ENCODE measurements at places on chromosomes 2 and 18. TPM values are rescaled to one million over a fixed set of nuclear protein-coding genes. Genes with fewer than 3 reads are reported as not detected.

The GPR45 gene
- total RNA-seq, result not detected

The AKAIN1 gene
- not detected for total RNA-seq

The ARID5A gene
- total RNA-seq, result 152 TPM

The ACTG2 gene
- total RNA-seq, result 251 TPM

The PDE1A gene
- total RNA-seq, result 31.7 TPM

The HOXD10 gene
- total RNA-seq, result not detected

DNA sequence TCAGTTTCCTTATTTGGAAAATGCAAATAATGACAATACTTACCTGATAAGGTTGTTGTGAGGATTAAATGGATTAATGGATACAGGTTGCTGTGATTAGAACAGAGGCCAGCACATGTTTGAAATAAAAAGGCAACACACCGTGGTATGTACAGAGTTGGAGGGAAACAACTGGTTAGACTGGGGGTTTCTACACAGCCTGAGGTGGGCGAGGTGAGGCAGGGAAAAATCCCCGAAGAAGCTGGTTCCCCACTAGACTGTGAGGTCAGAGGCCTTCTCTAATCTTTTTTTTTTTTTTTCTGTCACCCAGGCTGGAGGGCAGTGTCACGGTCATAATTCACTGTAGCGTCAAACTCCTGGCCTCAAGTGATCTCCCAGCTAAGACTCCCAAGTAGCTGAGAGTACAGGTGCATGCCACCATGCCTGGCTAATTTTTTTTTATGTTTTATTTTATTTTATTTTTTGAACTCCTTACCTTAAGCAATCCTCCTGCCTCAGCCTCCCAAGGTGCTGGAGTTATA is 1.2 kb upstream of the E2F6 start:
- no peaks in the 10 kb centered on the region for H3K36me3 ChIP-seq
- no peak for DNase-seq
- no peak overlapping the region for H3K27ac ChIP-seq
- no peak overlapping the region for H3K4me3 ChIP-seq
- no peaks in the 10 kb centered on the region for H3K27me3 ChIP-seq

GRCh38 chr2:68423966-68424650 is 43.0 kb downstream of the FBXO48 start:
- no peak overlapping the region for H3K27ac ChIP-seq
- no peak for DNase-seq
- no peak overlapping the region for H3K4me3 ChIP-seq
- no peaks in the 10 kb centered on the region for H3K27me3 ChIP-seq

GRCh38 chr2:128305555-128306080 is 13.1 kb downstream of the HS6ST1 start:
- no peak overlapping the region for H3K4me3 ChIP-seq
- no peaks in the 10 kb centered on the region for H3K27me3 ChIP-seq
- no peaks in the 10 kb centered on the region for H3K36me3 ChIP-seq
- DNase-seq, result no peak
- no peak overlapping the region for H3K27ac ChIP-seq

DNA sequence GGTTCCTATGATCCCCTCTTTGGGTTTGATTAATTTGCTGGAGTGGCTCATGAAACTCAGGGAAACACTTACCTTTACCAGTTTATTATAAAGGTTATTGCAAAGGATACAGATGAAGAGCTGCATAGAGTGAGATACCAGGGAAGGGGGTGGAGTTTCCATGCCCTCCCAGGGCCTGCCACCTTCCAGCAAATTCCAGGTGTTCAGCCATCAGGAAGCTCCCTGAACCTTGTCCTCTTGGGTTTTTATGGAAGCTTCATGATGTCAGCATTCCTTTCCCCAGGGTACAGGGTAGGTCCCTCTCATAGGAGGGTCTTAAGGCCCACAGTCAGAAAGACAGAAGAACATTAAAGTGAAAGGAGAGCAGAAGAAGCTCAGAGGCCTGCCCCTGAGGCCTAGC is 123.9 kb upstream of the DCC start:
- no peak for DNase-seq
- no peak overlapping the region for H3K4me3 ChIP-seq
- H3K4me1 ChIP-seq, result no peaks in the 10 kb centered on the region
- H3K27me3 ChIP-seq, result no peaks in the 10 kb centered on the region
- no peak overlapping the region for H3K27ac ChIP-seq
- H3K36me3 ChIP-seq, result no peaks in the 10 kb centered on the region

DNA sequence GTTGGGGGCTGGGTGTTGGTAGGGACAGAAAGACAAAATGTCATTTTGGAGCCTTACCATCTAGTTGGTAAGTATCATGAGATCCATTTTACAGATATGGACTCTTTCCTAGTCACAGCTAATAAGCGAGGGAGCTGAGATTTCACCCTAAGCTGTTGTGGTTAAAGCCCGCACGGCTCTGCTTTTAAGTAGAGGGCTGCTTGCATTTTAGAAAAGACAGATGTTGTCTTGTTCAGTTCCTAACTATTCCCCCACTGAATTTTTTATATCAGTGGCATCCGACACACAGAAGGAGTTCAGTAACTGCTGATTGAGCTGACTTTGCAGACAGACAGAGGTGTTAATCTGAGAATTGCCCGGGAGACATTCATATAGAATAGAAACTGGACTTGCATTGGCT is 3.7 kb downstream of the QPCT start:
- H3K27ac ChIP-seq, result no peak overlapping the region
- no peak for DNase-seq
- no peaks in the 10 kb centered on the region for H3K27me3 ChIP-seq
- no peaks in the 10 kb centered on the region for H3K4me1 ChIP-seq
- H3K36me3 ChIP-seq, result no peaks in the 10 kb centered on the region
- H3K4me3 ChIP-seq, result no peak overlapping the region

DNA sequence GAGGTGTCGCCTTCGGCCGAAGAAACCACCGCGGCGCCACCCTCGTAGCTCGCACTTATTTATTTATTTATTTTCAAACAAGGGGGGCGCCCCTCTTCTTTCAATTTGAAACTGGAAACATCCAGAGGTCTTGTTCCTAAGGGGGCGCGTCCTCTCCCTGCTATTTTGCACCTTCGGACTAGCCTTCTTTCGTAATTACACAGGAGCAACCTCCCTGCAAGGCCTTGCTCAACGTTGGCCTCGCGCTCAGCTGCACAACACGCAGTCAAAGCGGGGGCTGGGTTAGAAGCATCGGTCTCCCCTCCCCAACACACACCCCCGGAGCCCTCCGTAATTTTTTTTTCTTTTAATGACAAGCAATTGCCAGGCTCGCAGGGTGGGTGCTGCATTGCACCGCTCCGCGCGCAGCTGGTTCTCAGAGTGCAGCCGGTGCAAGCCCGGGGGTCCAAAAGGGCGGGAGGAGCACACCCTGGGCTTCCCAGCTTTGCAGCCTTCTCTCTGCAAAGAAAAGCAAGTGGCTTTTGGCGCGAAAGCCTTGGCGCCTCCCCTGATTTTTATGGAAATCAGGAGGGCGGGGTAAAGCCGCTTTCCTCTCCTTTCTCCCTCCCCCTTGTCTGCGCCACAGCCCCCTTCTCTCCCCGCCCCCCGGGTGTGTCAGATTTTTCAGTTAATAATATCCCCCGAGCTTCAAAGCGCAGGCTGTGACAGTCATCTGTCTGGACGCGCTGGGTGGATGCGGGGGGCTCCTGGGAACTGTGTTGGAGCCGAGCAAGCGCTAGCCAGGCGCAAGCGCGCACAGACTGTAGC is at the start of gene MYCN:
MYCN (plus strand) TSS at position 697 of the 807 bp plus-strand sequence. CDS start 1,515 bp downstream, outside the sequence.
- peaks cover 14% of the 10 kb centered on the region for H3K4me1 ChIP-seq
- H3K27ac ChIP-seq, result no peak within 1 kb of the TSS
- peak within 1 kb of the TSS; percentile 72 for H3K4me3 ChIP-seq

DNA sequence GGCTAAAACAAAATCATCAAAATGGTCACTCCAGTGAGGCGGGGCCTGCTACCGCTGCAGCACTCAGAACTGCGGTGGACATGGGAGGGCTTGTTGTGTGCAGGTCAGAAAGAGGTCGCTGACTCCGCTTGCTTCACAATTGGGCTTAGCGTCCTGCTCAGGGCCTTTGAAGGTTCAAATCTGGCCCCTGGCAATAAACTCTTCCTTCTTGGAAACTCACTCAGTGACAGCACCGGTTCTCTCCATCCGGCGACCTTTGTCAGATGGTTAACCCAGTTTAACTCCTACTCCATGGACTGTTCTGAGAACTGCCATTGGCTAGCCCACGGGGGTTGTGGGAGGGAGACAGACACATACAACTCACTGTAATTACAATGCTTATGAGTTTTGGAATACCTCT is 29.0 kb upstream of the LAPTM4A start:
- no peak overlapping the region for H3K27ac ChIP-seq
- no peak for DNase-seq
- H3K4me3 ChIP-seq, result no peak overlapping the region
- H3K27me3 ChIP-seq, result no peaks in the 10 kb centered on the region
- H3K4me1 ChIP-seq, result no peaks in the 10 kb centered on the region
- H3K36me3 ChIP-seq, result no peaks in the 10 kb centered on the region

GRCh38 chr2:30820381-30821055 is 13.3 kb upstream of the CAPN13 start:
- H3K27ac ChIP-seq, result no peak overlapping the region
- H3K36me3 ChIP-seq, result no peaks in the 10 kb centered on the region
- H3K27me3 ChIP-seq, result no peaks in the 10 kb centered on the region
- no peaks in the 10 kb centered on the region for H3K4me1 ChIP-seq

- no peaks in the 10 kb centered on the region for H3K27me3 ChIP-seq
- no peak overlapping the region for H3K4me3 ChIP-seq
- DNase-seq, result no peak
Observed at GRCh38 chr2:191478799-191479679, 198.9 kb upstream of the NABP1 start.

DNA sequence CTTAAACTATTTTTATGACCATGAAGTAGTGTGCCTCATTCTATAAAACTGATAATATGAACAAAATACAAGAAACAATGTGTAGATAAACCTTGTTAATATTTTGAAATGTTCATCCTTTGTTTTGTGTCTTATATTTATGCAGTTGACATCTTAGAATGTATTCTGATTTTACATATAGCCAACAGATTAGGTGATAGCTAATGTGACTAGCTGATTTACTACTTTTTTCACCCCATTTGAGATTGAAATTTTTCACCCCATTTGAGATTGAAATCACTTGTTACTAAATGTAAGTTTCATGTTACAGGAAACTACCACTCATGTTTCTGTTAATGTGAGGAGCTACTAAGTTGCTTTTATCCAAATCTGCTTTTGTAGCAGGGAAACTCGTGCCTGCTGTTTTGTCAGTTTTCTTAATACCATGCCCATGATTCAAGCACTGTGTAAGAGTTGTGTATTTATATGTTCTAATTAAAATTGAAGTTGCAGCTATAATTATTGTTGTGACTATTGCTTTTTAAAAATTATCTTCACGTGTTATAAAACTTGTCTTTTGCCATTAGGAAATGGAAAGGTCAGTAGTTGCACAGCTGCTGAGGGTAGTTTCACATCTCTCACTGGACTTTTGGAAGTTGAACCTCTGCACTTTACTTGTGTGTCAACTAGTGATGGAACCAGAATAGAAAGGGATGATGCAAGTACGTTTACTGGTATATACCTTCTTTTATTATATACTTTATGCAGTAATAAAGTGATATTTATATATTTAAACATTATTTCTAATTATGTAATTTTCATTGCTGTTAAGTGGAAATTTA is 96.6 kb downstream of the BIRC6 start:
- peaks cover 9% of the 10 kb centered on the region for H3K36me3 ChIP-seq
- H3K27me3 ChIP-seq, result no peaks in the 10 kb centered on the region
- no peak for DNase-seq
- H3K27ac ChIP-seq, result no peak overlapping the region
- H3K4me1 ChIP-seq, result no peaks in the 10 kb centered on the region
- H3K4me3 ChIP-seq, result no peak overlapping the region

- DNase-seq, result no peak
- H3K27ac ChIP-seq, result peak overlapping the region; percentile 72
- no peaks in the 10 kb centered on the region for H3K36me3 ChIP-seq
- H3K4me3 ChIP-seq, result no peak overlapping the region
Observed at GRCh38 chr2:106839849-106840595, 45.9 kb downstream of the ST6GAL2 start.
